ENCODE measurements at places on chromosomes 13 and 19.

DNA sequence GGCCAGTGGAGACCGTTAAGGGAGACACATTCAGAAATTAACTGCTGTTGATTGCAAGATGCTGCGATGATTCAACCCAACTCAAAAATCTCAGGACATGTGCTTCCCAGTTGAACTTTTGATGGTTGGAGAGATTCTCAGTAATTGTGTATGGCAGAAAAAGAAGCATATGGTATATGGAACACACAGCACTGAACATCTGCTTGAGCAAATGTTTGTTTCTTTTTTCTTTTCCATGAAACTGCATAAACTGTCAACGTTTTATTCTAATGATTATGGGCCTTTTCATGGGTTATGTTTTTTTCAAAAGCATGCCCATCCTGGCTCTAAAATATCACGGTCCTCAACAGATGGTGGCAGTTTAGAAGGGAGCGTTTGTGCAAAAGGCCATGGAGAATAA is 40.1 kb upstream of the USP29 start:
- no peaks in the 10 kb centered on the region for H3K36me3 ChIP-seq
- H3K4me3 ChIP-seq, result no peak overlapping the region
- no peak overlapping the region for H3K27ac ChIP-seq
- no peaks in the 10 kb centered on the region for H3K27me3 ChIP-seq

DNA sequence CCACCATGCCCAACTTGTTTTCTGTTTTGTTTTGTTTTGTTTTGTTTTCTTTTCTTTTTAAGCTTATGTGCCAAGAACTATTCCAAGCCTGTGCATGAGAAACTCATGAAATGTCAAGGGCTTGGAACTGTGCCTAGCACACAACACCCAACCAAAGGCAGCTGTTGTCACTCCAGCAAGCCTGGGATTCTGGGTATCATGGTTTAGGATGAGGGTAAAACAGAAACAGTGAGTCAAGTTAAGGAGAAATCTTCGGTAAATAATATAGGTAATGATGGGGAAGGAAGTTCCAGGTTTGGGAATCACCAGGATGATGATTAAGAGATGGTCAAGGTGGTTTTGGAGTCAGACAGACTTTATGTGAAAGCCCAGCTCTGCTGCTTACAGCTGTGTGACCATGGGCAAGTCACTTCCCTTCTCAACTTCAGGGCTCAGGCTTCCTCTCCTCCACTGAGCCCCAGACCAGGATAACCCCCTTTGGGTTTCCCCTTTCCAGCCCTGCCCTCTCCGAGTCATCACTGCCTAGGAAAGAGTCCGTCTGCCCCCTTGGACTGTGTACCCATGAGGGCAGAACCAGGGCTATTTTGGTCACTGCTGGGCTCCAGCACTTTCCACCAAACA is 5.0 kb downstream of the PVR start:
- H3K4me3 ChIP-seq, result no peak overlapping the region
- H3K36me3 ChIP-seq, result peaks cover 6% of the 10 kb centered on the region
- H3K4me1 ChIP-seq, result no peaks in the 10 kb centered on the region
- H3K27me3 ChIP-seq, result peaks cover 2% of the 10 kb centered on the region
- no peak for DNase-seq
- no peak overlapping the region for H3K27ac ChIP-seq

DNA sequence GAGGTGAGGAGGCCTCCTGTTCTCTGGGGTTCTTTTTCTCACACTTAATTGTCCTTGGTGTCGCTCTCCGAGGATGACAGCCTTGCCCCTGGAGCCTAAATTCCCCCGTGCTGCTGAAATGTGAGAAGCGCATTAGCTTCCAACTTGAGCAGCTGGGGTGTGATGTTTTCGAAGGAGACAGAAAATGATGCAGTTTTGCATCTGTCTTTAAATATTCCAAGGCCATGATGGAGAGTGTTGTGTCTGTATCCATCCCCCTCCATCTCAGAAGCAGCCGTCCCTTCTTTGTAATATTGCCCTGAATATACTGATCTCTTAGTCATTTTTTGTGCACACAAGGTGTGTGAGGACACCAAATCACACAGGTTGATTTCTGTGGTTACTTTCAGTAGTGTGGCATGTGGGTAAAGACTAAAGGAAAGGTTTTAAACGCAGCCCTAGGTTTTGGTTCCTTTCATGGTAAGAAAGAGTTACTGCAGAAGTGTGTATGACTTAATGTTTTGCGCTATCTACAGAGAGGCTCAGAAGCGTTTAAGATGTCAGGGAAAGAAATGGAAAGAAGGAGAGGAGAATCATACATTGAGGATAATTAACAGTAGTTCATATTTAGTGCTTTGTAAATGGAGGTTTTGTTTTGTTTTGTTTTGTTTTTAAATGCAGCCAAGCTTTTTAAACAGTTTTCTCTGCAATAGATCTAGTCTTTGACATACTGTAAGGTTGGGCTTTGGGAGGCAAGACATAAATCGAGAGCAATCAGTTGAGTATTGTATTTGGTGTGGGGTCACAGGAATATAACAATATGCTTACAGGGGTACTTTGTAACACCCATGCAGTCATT is 1.6 kb downstream of the NBEA start:
- H3K4me1 ChIP-seq, result peaks cover 10% of the 10 kb centered on the region
- H3K4me3 ChIP-seq, result peak overlapping the region; percentile 81
- peaks cover 43% of the 10 kb centered on the region for H3K27me3 ChIP-seq
- H3K36me3 ChIP-seq, result no peaks in the 10 kb centered on the region

DNA sequence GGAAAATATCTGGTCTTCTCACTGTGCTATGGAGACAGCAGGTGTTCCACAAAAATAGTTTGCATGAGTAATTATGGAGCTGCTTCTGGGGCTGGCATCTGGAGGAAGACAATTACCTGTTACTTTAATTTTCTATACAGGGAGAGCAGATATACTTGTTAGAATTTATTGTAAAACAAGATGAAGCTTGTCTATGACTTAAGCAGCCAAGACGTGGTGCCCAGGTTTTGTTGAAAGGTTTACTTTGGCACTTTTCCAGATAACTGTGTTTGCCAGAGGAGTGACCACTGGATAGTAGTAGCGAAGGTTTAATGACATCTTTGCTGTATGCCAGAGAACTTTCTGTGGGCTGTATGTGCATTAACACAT is 134.5 kb upstream of the KL start:
- no peak for DNase-seq
- peak overlapping the region; percentile 34 for H3K27ac ChIP-seq
- H3K4me1 ChIP-seq, result peaks cover 8% of the 10 kb centered on the region
- H3K4me3 ChIP-seq, result no peak overlapping the region
- H3K36me3 ChIP-seq, result peaks cover 2% of the 10 kb centered on the region

DNA sequence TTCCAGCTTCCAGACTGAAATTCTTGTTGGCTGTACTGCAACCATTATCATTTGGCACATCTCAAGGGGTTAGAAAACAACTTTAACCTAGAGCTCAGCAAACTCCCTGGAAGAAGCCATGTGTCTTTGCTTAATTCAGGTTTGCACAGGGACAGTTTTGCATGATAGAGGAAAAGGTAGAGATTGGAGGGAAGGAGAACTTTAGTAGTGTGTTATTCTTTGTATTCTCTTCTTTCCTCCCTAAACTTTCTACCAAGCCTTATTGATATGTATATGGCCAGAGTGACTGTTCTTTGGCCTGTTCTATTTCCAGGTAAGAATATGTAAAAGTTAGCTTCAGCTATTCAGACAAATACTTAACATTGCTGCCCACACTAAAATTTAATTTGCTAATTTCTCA is 53.1 kb downstream of the UGGT2 start:
- no peaks in the 10 kb centered on the region for H3K4me1 ChIP-seq
- no peak for DNase-seq
- no peak overlapping the region for H3K4me3 ChIP-seq
- peaks cover 2% of the 10 kb centered on the region for H3K27me3 ChIP-seq
- no peak overlapping the region for H3K27ac ChIP-seq
- H3K36me3 ChIP-seq, result no peaks in the 10 kb centered on the region

GRCh38 chr13:24179486-24179850 is 18.9 kb downstream of the SPATA13 start:
- H3K4me1 ChIP-seq, result peaks cover 24% of the 10 kb centered on the region
- H3K4me3 ChIP-seq, result no peak overlapping the region
- no peaks in the 10 kb centered on the region for H3K27me3 ChIP-seq
- H3K27ac ChIP-seq, result no peak overlapping the region
- peaks cover 28% of the 10 kb centered on the region for H3K36me3 ChIP-seq
